ENCODE measurements at places on chromosomes 4 and X. TPM values are rescaled to one million over a fixed set of nuclear protein-coding genes. Genes with fewer than 3 reads are reported as not detected.
A peak's percentile ranks its signal among the peaks of the same experiment; 100 is the strongest.

DNA sequence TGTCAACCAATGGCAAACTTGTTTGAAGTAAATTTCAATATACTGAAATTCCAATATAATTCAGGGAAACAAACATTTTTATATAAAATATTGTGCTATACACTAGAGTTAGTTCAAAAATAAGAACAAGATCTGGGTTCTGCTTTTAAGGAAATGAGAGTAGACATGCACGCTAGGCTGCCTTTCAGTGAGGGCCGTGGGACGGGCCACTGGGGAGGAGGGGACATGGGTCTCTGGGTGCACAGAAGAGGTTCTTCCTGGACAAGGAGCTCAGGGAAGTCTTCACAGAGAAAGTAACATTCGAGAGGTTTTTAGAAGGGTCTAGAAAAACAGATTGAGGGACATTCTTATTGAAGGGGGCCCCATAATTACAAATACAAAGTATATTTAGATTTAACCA is 64.4 kb downstream of the SHROOM3 start:
- H3K27ac ChIP-seq, result no peak overlapping the region
- H3K4me3 ChIP-seq, result no peak overlapping the region
- H3K36me3 ChIP-seq, result no peaks in the 10 kb centered on the region
- no peaks in the 10 kb centered on the region for H3K27me3 ChIP-seq
- no peak for DNase-seq

DNA sequence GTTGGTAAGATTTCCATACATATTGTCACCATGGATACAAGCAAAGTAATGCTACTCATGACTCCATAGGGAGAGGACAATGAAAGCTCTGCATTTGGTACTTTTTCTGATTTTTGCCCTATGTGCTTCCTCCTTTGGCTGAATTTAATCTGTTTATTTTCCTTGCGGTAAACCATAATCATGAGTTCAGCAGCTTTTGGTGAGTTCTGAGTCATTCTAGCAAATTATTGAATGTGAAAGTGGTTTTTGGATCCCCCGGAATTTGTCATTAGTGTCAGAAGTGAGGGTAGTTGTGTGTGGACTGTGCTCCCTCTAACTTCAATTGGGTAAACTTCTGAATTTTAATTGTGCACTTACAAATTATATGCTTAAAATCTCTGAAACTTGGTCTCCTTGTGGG is 170.3 kb downstream of the MOSPD2 start:
- H3K27ac ChIP-seq, result no peak overlapping the region
- no peaks in the 10 kb centered on the region for H3K36me3 ChIP-seq
- H3K4me1 ChIP-seq, result no peaks in the 10 kb centered on the region
- DNase-seq, result no peak
- no peaks in the 10 kb centered on the region for H3K27me3 ChIP-seq

DNA sequence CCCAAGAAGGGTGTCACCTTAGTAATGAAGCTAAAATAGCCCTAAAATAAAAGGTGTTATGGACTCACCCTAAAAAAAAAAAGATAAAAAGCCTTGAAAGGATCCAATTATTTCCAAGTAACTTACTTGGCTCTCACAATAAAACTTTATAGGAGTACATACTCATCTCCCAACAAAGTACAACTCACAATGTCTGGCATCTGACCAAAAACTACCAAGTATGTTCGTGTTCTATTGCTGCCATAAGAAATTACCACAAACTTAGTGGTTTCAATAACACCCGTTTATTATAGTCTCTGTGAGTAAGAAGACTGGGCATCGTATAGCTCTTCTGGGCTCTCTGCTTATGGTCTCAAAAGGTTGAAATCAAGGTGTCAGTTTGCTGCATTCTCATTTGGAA is 51.0 kb downstream of the BEX1 start:
- DNase-seq, result no peak
- no peaks in the 10 kb centered on the region for H3K36me3 ChIP-seq
- H3K27me3 ChIP-seq, result no peaks in the 10 kb centered on the region

GRCh38 chrX:50161127-50161526 is 39.7 kb downstream of the AKAP4 start:
- H3K4me3 ChIP-seq, result no peak overlapping the region
- no peak for DNase-seq
- H3K27ac ChIP-seq, result no peak overlapping the region

- no peak overlapping the region for H3K4me3 ChIP-seq
- H3K36me3 ChIP-seq, result no peaks in the 10 kb centered on the region
- DNase-seq, result no peak
- H3K27ac ChIP-seq, result no peak overlapping the region
- H3K4me1 ChIP-seq, result no peaks in the 10 kb centered on the region
Observed at GRCh38 chr4:8215001-8215427, 15.9 kb downstream of the SH3TC1 start.

DNA sequence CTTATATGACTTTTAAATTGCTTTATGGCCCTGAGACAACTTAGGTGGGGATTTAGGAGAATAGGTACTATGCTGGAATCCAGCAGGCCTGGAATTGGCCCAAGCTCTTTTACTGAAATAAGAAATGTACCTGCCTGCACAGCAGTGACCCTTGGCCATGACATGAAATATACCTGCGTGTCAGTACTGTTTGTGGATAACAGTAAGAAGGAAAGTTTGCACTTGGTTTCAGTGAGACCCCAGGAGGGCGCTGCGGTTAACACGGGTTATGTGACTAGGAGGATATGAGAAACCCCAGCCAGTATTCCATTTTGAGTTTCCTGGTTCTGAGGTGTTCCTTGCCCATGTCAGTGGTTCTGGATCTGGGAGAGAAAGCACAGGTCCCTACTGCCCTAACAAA is 5.3 kb downstream of the MTM1 start:
- no peak for DNase-seq
- no peaks in the 10 kb centered on the region for H3K4me1 ChIP-seq
- H3K4me3 ChIP-seq, result no peak overlapping the region
- H3K36me3 ChIP-seq, result no peaks in the 10 kb centered on the region
- H3K27ac ChIP-seq, result no peak overlapping the region
- no peaks in the 10 kb centered on the region for H3K27me3 ChIP-seq

GRCh38 chr4:183038436-183038835 is 60.6 kb upstream of the WWC2 start:
- H3K27me3 ChIP-seq, result no peaks in the 10 kb centered on the region
- no peak overlapping the region for H3K4me3 ChIP-seq
- DNase-seq, result no peak
- H3K36me3 ChIP-seq, result no peaks in the 10 kb centered on the region
- no peak overlapping the region for H3K27ac ChIP-seq

- peak overlapping the region; percentile 44 for H3K27ac ChIP-seq
- H3K4me3 ChIP-seq, result no peak overlapping the region
- H3K36me3 ChIP-seq, result no peaks in the 10 kb centered on the region
- DNase-seq, result peak; percentile 44
- H3K4me1 ChIP-seq, result no peaks in the 10 kb centered on the region
- no peaks in the 10 kb centered on the region for H3K27me3 ChIP-seq
Observed at GRCh38 chr4:95193391-95194224, 355.2 kb downstream of the UNC5C start.

- H3K4me1 ChIP-seq, result no peaks in the 10 kb centered on the region
- no peaks in the 10 kb centered on the region for H3K36me3 ChIP-seq
- DNase-seq, result no peak
- no peaks in the 10 kb centered on the region for H3K27me3 ChIP-seq
- H3K27ac ChIP-seq, result no peak overlapping the region
- H3K4me3 ChIP-seq, result no peak overlapping the region
Observed at GRCh38 chrX:42691196-42691595, 86.8 kb downstream of the PPP1R2C start.

DNA sequence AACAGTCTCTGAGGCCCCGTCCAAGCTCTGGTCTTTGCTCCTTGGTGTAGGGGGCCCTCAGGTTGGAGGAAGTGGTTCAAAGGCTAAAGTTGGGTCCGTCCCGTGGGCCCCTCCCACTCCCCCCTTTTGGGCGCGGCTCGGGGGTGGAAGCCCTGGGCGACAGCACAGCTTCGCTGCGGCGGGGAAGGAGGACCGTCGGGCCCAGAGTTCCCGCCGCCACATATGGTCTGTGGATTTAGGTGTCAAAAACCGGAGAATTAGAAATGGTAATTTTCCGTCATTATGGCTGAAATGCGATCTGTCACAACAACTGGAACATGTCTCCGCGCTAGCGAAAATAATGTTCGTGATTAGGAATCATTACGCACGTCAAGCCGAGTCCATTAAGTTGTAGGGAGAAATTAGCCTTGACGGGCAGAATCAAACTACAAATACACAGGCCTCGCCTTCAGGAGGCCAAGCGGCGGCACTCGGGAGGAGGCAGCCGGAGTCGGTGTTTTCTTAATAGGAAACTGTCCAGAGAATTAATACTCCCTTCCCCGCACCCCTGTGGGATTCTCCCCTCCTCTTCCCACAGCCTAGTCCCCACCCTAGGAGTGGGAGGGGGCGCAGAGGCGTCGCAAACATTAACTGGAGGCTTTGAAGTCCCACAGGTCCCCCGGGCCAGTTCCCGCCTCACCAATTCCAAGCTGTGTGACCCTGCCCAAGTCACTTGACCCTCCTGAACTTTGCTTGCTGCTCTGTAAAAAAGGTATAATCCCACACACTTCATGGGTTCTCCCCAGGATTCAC is 15.0 kb downstream of the NKX3-2 start:
- no peak overlapping the region for H3K27ac ChIP-seq
- H3K4me3 ChIP-seq, result no peak overlapping the region
- H3K4me1 ChIP-seq, result no peaks in the 10 kb centered on the region
- DNase-seq, result peak; percentile 47
- peaks cover 99% of the 10 kb centered on the region for H3K27me3 ChIP-seq

- H3K4me3 ChIP-seq, result peak overlapping the region; percentile 69
- no peaks in the 10 kb centered on the region for H3K4me1 ChIP-seq
- H3K27ac ChIP-seq, result peak overlapping the region; percentile 26
- H3K27me3 ChIP-seq, result no peaks in the 10 kb centered on the region
- DNase-seq, result peak; percentile 92
Observed at GRCh38 chrX:65196758-65197360, 220.6 kb upstream of the ZC4H2 start.

DNA sequence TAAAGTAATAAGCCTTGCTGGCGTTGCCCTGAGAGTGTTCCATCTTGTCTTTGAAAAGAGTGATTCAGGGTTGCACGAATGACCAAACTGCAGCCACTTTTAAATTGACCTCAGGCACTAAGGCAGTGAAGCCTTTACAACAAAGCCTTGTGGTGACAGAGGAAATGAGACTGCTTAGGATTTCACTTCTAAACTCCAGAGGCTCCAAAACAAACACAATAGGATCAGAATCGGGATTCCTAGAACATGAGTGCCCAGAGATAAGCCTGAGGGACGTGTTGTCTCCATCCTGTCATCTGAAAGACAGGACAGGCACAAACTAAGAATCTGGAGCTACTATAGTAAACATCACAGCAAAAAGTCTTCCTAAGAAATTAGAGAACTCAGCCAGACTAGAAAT is 405.2 kb downstream of the PPARGC1A start:
- H3K4me1 ChIP-seq, result no peaks in the 10 kb centered on the region
- H3K4me3 ChIP-seq, result no peak overlapping the region
- H3K27me3 ChIP-seq, result no peaks in the 10 kb centered on the region
- DNase-seq, result no peak
- no peaks in the 10 kb centered on the region for H3K36me3 ChIP-seq
- H3K27ac ChIP-seq, result no peak overlapping the region

GRCh38 chr4:113561092-113561491 is 200.4 kb downstream of the CAMK2D start:
- no peak overlapping the region for H3K27ac ChIP-seq
- H3K4me3 ChIP-seq, result no peak overlapping the region
- peaks cover 9% of the 10 kb centered on the region for H3K36me3 ChIP-seq
- H3K27me3 ChIP-seq, result no peaks in the 10 kb centered on the region
- no peak for DNase-seq
- H3K4me1 ChIP-seq, result peaks cover 3% of the 10 kb centered on the region

GRCh38 chr4:162356181-162356580 is 192.4 kb upstream of the FSTL5 start:
- H3K27me3 ChIP-seq, result no peaks in the 10 kb centered on the region
- H3K4me3 ChIP-seq, result no peak overlapping the region
- no peak overlapping the region for H3K27ac ChIP-seq
- no peak for DNase-seq
- H3K36me3 ChIP-seq, result no peaks in the 10 kb centered on the region

GRCh38 chr4:53508446-53508845 is 82.8 kb downstream of the LNX1 start:
- no peaks in the 10 kb centered on the region for H3K27me3 ChIP-seq
- H3K4me1 ChIP-seq, result no peaks in the 10 kb centered on the region
- H3K27ac ChIP-seq, result no peak overlapping the region
- no peaks in the 10 kb centered on the region for H3K36me3 ChIP-seq

DNA sequence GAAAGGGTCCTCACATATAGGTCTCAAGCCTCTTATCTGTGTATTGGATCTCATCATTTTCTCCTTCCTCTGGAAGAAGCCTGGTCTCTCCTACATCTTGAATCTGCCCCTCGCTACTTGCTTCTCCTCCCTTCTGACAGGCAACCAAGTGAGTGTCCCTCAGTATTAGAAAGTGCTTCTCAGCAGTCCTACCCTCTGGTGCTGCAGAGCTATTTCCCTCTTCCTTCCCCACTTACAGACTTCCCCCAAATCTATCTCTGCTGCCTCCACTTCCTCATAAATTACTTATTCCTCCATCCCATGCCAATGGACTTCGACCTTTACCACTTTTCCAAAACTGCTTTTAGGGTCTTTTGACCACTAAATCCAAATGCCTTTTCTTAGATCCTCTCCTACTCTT is 129.1 kb upstream of the NAP1L5 start:
- no peaks in the 10 kb centered on the region for H3K4me1 ChIP-seq
- H3K36me3 ChIP-seq, result no peaks in the 10 kb centered on the region

- no peaks in the 10 kb centered on the region for H3K36me3 ChIP-seq
- DNase-seq, result no peak
- H3K4me1 ChIP-seq, result no peaks in the 10 kb centered on the region
- H3K4me3 ChIP-seq, result no peak overlapping the region
- no peaks in the 10 kb centered on the region for H3K27me3 ChIP-seq
- no peak overlapping the region for H3K27ac ChIP-seq
Observed at GRCh38 chrX:22366906-22367305, 94.2 kb downstream of the CBLL2 start.

SLC39A8 gene
- total RNA-seq, result 45.3 TPM

SHISA3 gene
- 33.2 TPM for total RNA-seq

COPS4 gene
- total RNA-seq, result 34.8 TPM

PITX2 gene
- total RNA-seq, result 32.7 TPM
